ENCODE measurements at places on chromosomes 13 and 19.

DNA sequence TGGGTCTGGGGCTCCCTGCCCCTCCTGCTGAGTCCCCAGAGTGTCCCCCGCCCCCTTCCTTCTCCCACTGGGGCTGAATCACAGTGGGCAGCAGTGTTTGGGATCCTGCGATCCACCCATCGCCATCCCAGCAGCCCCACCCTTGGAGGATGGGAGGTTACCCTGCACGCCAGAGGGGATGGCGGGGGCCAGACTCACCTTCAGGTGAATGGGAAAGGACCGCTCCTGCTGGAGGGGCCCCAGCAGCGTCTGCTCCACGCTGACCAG lies 569 bp downstream of the DLEU7 start:
- DNase-seq, result no peak

DNA sequence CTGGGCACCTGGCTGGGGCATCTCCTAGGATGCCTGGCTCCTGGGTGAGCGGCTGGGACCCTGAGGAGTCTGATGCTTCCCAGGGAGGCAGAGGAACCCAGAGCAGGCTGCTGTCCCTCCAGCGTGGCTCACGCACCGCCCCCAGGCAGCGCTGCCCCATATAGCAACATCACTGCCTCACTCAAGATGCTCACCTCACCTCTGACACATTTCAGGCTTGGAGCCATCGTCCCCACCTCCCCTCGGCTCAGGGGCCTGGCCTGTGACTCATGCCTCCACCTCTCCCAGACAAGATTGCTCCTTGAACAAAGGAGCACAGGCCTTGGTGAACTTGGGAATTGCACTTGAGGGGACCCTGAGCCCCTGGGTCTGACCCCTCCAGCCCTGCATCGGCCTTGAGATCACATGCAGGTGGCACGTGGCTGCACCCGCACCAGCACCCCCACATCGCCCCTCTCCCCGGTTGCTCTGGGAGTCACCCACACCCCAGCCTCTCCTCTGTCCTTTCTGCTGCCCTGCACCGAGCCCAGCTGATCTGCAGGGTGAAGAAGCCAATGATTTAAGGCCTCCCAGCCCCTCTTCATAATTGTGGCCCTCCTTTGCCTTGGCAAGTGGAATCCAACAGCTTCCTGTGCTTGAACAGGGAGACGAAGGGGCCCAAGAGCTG lies 11.2 kb downstream of the CEBPA start:
- no peak for DNase-seq

- no peak for DNase-seq
Observed at GRCh38 chr13:71677124-71677523, 189.9 kb downstream of the DACH1 start.

GRCh38 chr19:46426035-46426505 lies 2.7 kb downstream of the PNMA8C start:
- no peak for DNase-seq

DNA sequence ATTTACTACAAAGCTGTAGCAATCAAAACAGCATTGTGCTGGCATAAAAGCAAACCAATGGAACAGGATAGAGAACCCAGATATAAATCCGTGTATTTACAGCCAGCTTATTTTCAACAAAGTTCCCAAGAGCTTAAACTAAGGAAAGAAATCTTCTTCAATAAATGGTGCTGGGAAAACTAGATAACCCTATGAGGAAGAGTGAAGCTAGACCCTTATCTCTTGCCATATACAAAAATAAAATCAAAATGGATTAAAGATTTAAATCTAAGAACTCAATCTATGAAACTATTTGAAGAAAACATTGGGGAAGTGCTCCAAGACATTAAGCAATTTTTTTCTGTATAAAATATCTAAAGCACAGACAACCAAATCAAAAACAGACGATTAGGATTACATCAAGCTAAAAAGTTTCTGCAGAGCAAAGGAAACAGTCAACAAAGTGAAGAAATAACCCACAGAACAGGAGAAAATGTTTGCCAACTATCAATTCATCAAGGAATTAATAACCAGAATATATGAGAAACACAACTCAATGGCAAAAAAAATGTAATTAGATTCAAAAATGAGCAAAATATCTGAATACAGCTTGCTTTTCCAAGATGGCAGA lies 480.7 kb downstream of the LMO7 start:
- no peak for DNase-seq

DNA sequence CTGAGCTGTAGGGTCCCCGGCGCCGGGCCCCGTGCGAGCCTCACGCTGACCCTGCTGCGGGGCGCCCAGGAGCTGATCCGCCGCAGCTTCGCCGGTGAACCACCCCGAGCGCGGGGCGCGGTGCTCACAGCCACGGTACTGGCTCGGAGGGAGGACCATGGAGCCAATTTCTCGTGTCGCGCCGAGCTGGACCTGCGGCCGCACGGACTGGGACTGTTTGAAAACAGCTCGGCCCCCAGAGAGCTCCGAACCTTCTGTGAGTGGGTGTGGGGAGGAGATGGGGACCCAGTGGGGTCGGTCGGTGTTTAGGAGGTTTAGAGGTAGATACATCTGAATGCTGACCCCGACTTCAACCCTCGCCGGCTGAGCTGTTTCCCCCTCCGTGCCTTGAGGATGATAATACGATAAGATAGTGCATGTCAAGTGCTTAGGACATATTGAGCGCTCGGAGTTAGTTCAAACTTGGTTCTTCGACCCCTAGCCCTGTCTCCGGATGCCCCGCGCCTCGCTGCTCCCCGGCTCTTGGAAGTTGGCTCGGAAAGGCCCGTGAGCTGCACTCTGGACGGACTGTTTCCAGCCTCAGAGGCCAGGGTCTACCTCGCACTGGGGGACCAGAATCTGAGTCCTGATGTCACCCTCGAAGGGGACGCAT lies 1.9 kb downstream of the ICAM5 start:
- no peak for DNase-seq

GRCh38 chr19:58558066-58558622 lies at the start of gene UBE2M:
Gene UBE2M (minus strand): TSS chr19:58558611. CDS start chr19:58558381, 230 bp downstream.
- DNase-seq, result peak; percentile 52

- no peak for DNase-seq
Observed at GRCh38 chr19:35116072-35116801, 614 bp downstream of the FXYD3 start.

DNA sequence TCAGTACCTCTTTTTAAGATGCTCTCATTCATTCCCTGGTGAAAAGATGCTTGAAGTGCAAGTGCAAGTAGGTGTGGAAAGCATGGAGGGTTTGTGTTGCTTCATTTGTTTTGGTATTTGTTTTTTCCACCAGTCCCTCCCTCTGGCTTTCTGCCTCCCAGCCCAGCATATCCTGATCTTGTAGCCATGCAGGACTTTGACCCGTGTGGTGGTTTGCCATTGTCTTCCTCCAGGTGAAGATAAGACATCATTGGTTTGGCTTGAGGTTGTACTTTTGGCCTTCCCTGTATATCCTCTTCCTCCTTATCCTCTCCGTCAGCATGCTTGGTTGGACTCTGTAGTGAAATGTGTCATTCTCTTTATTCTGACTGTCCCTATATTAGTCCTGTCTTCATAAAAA lies 9.1 kb downstream of the SPINT2 start:
- DNase-seq, result no peak

GRCh38 chr13:98484289-98485219 lies 92.4 kb downstream of the STK24 start:
- peak; percentile 82 for DNase-seq
